ENCODE measurements at places on chromosomes 1 and 21. TPM values are rescaled to one million over a fixed set of nuclear protein-coding genes. Genes with fewer than 3 reads are reported as not detected.

DNA sequence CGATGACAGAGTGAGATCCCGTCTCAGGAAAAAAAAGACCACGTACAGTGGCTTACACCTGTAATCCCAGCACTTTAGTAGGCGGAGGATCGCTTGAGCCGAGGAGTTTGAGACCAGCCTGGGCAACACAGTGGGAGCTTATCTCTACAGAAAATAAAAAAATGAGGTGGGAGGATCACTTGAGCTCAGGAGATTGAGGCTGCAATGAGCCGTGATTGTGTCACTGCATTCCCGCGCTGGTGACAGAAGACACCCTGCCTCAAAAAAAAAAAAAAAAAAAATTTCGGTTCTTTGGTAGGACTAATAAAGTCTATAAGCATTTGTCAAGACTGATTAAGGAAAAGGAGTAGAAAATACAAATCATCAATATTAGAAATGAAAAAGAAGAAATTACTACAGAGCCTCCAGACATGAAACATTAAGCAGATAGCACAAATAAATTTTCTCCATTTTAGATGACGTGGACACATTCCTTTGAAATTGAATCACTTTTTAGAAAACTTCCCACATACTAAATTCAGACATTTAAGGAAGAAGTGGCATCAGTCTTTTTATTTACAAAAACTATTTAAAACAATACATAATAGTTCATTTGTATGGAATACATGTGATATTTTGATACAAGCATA, 30.4 kb downstream of the MORC3 start:
- no peak for DNase-seq

- no peak for DNase-seq
Observed at GRCh38 chr1:237383791-237384190, 341.8 kb downstream of the RYR2 start.

DNA sequence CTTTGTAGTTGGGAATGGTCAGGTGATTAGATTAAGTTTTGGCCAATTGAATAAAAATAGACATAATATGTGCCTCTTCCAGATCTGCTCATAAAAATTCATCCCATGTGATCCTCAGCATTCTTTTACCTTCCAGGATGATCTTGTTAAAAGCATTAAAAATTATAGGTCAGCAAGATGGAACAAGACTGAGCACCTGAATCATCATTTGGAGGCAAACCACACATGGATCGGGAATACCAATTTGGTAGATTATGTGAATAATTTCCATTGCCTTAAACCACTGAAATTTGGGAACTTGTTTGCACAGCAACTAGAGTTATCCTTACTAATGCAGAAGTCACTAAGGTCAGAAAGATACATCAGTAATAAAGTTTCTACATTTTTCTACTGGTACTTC, 681.4 kb upstream of the ADGRL2 start:
- DNase-seq, result no peak

DNA sequence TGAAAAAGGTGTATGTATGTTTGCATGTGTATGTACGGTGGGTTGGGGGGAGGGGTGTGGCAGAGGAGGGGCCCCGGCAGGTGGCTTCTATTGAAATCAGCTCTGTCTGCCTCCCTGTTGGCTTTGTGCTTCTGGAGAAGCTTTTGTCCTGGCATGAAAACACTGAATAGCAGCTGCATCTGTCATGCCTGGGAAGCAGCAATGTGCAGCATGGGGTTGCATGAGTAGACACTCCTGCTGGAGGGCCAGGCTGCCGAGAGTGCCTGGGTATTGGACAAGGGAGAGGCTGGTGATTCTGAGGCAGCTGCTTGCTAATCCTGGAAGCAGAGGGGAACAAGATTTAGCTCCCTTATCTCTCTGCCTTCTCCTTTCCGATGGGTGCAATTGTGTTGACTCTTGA, 20.5 kb downstream of the MAPKAPK2 start:
- DNase-seq, result no peak

DNA sequence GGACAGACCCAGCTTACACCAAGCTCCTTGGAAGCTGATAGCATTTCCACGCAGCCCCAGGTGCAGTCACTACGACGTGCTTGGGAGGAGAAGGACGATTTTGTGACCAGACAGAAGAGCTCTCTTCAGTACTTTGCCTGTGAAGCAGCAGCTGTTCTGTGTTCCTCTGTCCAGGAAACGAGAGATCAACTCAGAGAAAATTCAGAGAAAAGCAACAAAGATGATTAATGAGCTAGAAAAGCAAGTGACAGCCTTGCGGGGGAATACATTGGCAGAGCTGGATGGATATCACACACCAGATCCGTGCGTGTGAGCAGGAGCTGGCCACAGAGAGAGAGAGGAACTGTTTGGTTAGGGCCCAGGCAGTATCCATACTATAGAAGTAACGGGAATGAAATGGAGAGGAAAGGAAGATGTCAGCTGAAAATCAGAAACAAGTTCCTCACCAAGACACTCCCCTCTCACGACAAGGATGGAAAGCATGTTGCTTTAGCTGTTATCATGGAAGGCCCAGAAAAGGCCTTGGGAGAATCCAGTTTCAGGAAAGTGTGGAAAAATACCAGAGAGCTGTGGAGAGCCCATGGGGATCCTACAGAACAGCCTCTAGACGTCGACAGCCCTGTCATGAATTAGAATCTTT, 106.2 kb downstream of the TOMM20 start:
- DNase-seq, result no peak

DNA sequence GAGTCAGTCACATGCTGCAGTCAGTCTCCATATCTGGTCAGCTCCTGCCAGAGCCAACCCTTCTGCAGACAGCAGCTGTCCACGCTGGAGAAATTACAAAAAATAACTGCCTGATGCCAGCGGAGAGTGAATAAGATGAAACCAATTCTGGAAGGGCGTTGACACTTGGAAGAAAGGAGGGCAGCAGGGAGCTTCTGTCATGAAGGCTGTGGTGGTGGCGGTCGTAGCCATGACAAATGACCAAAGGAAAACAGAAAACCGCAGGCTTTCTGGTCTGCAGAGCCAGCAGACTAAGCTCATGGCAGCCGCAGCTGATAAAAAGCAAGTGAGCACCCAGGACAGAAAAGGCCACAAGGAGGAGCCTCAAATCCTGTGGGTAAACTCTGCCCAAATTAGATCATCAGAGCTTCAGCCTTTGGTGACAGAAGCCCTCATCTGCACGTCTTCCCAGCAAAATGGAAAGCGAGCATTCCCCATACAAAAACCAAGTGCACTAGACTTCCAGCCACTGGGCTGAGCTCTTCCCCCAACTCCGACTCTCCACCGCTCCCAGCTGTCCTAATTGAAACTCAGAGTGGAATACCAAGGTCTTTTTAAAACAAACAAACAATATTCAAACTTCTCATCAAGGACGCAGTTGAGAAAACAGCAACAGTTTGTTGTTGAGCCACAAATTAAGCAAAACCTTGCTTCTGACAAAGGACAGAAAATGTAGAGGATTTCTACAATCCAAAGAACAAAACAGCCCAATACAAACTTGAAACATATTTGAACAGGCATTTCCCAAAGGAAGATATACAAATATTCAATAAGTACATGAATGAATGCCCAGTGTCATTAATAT, 28.7 kb downstream of the RSPH1 start:
- DNase-seq, result peak; percentile 66

- DNase-seq, result no peak
Observed at GRCh38 chr1:168640182-168640581, 63.8 kb downstream of the XCL1 start.

DNA sequence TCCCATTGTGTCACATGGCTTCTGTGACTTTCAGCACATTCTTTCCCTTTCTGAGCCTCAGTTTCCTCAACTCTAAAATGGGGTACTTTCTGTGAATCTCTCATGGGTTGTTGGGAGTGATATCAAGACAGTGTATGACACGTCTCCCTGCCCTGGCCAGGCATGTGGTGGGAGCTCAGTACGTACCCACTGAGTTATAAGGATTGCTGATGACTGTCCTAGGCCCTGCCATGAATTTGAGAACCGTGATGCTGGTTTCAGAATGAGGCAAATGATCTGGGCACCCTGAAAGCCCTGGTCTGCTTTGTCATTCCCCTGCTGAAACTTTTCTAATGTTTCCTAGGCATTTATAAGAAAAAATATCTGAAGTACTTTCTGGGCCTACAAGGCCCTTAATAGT, 3.6 kb downstream of the ZNF362 start:
- no peak for DNase-seq

DNA sequence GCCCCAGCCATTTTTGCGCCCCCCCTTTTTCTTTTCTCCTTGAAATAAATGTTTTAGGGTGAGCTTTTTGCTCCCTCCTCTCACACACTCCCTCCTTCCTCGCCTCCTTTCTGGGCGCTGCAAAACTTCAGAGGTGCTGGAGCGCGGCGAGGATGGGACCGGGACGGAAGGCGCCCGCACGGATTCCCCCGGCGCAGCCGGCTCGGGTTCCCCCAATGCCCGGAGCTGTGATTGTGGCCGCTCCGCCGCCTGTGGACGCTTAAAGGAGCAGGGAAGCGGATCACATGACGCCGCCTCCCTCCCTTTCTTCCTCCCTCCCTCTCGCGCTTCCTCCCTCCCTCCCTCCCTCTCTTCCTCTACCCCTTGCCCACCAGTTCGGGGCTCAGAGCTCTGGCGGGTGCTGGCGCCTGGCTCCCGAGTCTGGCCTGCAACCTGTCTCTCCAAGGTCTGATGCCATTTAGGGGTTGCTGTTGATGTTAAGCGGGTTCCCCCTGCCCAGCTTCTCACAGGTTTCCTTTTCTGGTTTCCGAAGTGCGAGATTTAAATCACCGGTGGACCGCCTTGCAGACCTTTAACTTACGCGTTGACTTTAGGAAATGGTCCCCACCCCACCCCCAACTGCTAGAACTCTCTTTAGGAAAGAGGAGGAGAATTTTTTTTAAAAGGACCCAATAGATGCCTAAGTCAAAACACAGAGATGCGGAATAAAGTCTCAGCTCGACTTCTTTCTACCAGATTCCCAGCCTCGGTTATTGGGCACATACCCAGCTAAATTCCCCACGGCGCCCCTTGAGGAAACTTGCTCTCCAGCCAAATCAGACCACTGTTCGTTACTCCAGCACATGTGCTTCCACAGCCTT, at the start of gene WLS:
Gene WLS (minus strand): TSS at position 235 of the 860 bp plus-strand sequence. CDS start 224 bp downstream, at position 11.
- DNase-seq, result no peak

GRCh38 chr21:46092811-46093667, 4.9 kb upstream of the COL6A2 start:
- peak; percentile 40 for DNase-seq

DNA sequence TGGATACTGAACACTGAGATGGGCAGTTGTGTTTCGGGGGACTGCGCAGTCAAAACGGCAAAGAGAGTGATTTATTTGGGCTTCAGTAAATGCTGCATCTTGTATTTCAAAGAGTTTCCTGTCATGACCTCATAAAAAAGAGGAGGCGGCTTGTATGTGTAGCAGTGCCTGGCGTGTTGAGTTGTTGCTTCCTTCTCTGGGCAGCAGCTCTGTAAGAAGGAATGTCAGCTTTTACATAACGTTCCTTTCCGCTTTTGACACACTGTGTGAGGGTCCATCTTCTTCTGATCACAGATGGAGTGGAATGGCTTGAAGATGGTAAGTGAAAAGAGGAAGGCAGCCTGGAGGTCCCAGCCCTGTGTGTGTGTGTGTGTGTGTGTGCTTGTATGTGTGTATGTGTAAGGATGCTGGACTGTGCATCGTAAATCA, 941 bp downstream of the ELAVL4 start:
- DNase-seq, result no peak

DNA sequence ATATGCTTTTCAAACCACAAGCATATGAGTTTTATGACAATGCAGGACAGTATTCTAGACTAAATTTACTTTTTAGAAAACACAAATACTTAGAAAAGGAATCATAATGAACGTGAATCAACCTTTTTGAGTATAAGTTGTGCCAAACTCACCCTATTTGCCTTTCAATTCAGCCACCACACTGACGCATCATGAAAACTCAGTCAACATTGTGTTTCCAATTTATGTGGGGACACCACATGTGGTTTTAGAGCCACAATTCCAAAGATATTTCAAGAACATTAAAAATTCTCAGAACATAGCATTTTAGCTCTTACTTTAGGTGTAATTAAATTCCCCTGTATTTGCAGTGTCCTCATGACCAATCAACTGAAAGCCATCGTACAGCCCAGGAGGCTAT, 118.8 kb downstream of the PTBP2 start:
- DNase-seq, result no peak

DNA sequence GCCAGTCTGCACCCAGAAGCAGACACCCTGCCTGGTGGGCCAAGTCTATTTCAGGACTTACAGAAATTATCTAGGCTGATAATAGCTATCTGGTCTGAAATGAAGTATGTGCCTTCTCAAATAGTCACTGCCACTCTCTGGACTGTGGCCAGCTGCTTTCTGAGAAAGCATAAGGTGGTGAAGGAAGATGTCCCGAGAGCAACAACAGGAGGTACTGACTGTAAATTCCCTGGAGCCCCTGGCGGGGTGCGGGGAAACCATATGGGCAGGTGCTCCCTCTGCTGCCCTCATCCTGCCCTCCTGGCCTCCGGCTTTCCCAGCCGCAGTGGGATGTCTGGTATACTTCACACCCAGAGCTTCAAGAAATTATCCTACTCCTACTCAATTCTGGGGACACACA, 86.8 kb downstream of the TGFBR3 start:
- DNase-seq, result no peak

- DNase-seq, result no peak
Observed at GRCh38 chr1:180312926-180313325, 82.9 kb downstream of the LHX4 start.

- no peak for DNase-seq
Observed at GRCh38 chr1:117826119-117826518, 103.3 kb downstream of the GDAP2 start.

- DNase-seq, result no peak
Observed at GRCh38 chr1:41622859-41623732, 138.6 kb upstream of the EDN2 start.

DNA sequence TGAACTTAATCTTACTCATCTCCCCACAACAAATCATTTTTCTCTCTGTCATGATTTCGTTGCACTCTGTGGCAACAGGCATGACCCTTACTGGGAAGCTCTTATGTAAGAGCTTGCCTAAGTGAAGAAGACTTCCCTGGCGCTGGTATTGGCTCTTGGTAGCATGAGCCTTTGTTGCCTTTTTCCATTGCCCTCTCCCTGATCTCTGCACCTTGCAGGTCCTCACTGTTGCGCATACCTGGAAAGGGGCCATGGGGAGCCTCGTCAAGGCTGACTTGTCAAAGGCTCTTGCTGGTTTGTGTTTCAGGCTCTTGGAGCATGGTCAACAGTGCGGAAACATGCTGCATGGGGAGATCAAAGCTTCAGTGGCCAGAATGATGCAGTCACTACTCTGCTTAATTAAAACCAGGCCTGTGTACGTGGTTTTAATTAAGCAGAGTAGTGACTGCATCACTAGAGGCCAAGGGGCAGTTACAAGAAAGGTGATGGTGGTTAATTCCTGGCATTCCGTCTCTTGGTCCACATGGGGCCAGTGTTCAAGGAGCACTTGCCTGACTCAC, 141.3 kb downstream of the SPATA46 start:
- no peak for DNase-seq

CASZ1 gene
- 16.3 TPM for total RNA-seq

PTPRU gene
- 0.64 TPM for total RNA-seq

PYCR2 gene
- 106 TPM for total RNA-seq

ANXA9 gene
- total RNA-seq, result not detected

IRF6 gene
- total RNA-seq, result 1.7 TPM

KDM5B gene
- 31.1 TPM for total RNA-seq

APOBEC4 gene
- total RNA-seq, result not detected

HSPA6 gene
- 1.1 TPM for total RNA-seq

Measured in activated CD8-positive, alpha-beta memory T cell treated with anti-CD3 and anti-CD28 coated beads, Interleukin-2, amount 10 ng/mL, durations not matched to agents 7 days and 5 days (primary cell).